GM12891 (cell line): ENCODE measurements at places on chromosomes 13 and 19.

- no peak for DNase-seq
Observed at GRCh38 chr13:27446986-27447583, 3.3 kb downstream of the MTIF3 start.

GRCh38 chr13:75400775-75401174 is 81.2 kb downstream of the TBC1D4 start:
- no peak for DNase-seq

GRCh38 chr13:38415233-38415632 is 65.6 kb downstream of the UFM1 start:
- DNase-seq, result peak; percentile 29

GRCh38 chr13:59743195-59743594 is 420.5 kb downstream of the DIAPH3 start:
- DNase-seq, result no peak

GRCh38 chr13:23610966-23611491 is 40.8 kb downstream of the TNFRSF19 start:
- no peak for DNase-seq

GRCh38 chr19:2282862-2283237 is 875 bp upstream of the PEAK3 start:
- DNase-seq, result no peak

DNA sequence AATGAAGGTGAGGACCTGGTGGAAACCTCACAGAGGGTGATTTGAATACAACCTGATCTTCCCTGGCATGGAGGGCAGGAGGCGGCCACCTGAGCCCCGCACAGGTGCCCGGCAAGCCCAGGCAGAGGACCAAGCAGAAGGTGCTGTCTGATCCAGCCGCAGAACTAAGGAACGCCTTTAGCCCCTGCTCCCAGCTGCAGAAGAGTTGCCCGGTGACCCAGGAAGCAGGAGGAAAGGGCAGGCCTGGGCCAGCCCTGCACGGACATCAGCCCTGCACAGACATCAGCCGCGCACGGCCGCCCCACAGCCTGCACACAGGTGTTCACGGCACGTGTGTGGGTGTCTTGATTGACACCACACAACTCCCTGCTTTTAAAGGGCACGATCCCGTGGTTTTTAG is 43.1 kb downstream of the RASA3 start:
- no peak for DNase-seq

DNA sequence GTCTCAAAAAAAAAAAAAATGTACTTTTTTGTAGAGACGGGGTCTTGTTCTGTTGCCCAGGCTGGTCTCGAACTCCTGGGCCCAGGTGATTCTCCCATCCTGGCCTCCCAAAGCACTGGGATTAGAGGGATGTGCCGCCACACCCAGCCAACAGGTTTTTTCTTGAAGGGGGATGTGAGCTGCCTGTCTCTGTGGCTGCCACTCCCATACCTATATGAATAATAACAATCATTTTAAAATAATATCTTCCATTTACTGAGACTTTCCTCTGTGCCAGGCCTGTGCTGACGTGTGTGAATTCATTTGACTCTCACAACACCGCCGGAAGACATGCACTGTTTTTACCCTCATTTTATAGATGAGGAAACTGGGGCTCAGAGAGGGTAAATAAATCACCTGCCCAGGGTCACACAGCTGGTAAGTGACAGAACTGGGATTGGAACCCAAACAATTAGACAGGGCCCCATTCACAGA is 7.2 kb upstream of the BCL3 start:
- no peak for DNase-seq

DNA sequence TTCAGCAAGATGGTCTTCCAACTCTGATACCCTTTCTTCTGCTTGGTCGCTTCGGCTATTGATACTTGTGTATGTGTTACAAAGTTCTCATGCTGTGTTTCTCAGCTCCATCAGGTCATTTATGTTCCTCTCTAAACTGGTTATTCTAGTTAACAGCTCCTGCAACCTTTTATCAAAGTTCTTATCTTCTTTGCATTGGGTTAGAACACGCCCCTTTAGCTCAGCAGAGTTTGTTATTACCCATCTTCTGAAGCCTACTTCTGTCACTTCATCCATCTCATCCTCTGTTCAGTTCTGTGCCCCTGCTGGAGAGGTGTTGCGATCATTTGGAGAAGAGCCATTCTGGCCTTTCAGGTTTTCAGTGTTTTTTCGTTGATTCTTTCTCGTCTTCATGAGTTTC is 18.7 kb downstream of the ACOD1 start:
- DNase-seq, result no peak

GRCh38 chr13:105990256-105990958 is 545.1 kb downstream of the EFNB2 start:
- no peak for DNase-seq

DNA sequence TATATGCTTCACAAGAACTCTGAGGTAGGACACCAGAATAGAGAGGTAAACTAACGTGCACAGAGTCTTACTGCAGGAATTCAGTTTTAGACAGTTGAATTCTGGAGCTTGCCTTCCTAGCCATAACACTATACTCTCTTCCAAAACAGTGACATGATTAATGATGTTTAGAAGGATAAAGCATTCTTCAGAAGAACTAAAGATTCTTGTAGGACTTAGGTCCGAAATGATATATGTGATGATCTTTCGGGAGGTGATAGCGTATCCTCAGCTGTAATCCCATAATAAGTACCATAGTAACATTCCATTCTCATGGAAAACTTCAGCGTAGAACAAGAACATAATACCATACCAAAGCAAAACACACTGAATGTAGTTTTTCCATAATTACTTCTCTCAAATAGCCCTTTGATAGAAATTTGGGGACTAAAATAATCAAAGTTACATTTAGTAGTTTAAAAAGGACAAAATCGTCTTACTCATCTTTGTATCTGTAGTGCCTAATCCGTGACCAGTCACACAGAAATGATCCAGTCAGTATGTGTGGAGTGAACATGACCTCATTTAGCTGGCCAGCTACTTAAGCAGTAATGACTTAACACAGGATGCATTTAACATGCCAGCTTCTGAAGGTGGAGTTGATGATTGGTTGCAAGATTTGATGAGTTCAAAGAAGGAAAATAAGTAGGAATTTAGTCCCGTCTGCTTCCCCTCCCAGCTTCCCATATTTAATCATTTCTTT is 38.4 kb downstream of the PIBF1 start:
- no peak for DNase-seq

- no peak for DNase-seq
Observed at GRCh38 chr13:78121001-78121400, 202.4 kb upstream of the EDNRB start.

- DNase-seq, result no peak
Observed at GRCh38 chr19:8445488-8446001, 770 bp downstream of the HNRNPM start.

DNA sequence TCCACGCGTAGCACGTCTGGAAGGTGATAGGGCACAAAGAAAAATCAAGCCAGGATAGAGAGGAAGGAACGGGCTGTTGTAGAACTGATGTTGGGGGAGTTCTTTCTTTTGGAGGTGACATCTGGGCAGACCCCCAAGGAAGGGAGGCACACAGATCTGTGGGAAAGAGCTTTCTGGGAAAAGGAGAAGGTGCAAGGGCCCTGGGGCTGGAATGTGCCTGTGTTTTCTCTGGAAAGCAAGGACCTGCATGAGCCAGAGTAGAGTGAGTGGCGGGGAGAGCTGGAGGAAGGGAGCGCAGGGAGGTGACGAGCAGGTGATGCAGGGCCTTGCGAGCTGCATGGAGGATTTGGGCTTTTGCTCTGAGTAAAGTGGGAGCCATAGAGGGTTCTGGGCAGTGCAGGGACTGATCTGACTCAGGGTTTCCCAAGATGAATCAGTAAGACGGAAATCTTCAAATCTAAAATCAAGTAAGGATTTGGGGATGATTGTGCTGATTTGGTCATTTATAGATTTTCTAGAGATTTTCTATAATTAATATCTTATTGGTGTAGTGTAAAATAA is 30.8 kb downstream of the SMARCA4 start:
- DNase-seq, result no peak

DNA sequence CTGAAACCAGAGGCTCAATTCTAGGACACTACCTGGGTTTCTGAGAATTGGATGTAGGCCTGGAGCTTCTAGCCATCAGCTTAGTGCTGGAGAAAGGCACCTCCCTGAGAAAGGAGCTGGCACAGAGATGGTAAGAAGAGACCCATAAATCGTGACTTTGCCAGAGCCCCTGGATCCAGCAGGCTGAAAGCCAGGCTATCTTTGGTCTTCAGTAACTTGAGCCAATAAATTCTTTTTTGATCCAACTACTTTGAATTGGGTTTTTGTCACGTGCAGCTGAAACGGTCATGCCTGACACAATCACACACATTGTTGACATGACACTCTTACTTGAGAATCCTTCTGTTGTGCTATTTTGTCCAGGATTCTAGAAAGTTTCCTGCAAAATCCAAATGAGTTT is 103.4 kb downstream of the LHFPL6 start:
- DNase-seq, result no peak

GRCh38 chr13:114034481-114034891 is 60.6 kb upstream of the C13orf46 start:
- DNase-seq, result no peak
